ENCODE measurements at places on chromosomes 1 and 21.

DNA sequence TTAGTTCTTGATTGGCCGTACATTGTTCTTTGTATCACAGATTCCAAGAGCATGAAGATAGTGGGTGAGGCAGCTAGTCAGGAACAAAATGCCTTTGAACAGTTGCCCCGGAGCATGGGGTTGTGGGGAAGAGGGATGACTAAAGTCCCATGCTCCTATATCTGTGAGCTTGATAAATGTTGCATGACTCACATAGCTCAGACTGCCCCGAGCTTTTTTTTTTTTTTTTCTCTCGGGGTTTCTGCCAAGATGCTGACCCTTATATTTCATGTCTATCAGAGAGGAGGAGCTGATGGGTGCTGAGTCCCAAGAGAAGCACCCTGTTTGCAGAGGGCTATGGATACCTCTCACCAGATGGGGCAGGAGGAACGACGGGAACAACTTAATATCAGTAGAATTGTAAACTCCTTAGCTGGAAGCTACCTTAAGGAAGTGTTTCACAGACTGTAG is 40.6 kb downstream of the SRRM1 start:
- no peak for DNase-seq

DNA sequence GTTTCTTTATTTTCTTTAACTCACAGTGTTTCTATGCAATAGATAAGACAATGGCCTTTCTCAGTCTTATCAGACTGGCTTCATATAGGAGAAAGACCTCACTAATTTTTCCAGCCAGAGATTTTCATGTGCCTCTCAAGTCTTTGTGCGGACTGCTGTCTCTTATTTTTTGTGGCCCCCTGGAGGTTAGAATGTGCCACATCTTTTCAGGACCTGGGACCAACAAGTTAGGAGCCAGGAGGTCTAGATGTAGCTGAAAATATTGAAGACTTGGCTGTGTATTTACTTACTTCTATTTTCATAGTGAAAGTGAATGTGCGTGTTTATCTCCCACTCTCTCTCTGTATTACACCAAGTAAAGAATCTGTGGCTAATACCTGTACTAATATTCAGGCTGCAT is 42.1 kb upstream of the CFHR3 start:
- DNase-seq = no peak

GRCh38 chr1:32966900-32967299 is 2.3 kb upstream of the RNF19B start:
- DNase-seq = no peak

DNA sequence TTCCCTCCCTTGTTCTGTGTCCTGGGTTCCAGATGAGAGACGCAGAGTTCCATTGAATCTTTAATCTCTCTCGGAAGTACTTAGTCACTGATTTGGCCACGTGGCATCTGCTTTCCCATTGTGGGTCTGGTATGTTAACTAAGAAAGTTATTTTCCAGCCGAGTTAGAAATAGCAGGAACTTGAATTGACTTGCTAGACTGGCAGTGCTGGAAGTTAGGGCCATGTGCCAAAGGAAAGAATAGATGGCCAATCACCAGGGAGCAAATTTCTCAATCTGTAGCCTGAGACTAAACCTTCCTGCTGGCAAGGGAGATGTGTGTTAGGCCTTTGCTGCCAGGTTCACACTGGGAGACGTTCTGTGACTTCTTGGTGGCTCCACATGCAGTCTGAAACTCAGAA is 24.2 kb upstream of the SLFNL1 start:
- no peak for DNase-seq

DNA sequence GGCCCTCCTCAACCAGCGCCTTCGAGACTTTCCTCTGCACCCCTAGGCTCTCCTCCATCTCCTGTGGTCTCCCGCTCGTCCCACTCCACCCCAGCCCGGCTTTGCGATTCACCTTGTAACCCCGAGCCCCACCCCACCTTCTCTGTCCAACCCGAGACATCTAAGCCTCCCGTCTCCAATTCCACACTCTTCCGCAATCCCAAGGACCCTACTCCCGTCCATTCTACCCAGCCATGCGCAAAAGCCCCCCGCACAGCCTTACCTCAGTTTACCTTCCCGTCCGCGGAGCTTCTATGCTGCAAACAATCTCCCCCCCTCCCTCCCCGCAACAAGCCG is 174 bp downstream of the SH3BP5L start:
- DNase-seq = no peak

DNA sequence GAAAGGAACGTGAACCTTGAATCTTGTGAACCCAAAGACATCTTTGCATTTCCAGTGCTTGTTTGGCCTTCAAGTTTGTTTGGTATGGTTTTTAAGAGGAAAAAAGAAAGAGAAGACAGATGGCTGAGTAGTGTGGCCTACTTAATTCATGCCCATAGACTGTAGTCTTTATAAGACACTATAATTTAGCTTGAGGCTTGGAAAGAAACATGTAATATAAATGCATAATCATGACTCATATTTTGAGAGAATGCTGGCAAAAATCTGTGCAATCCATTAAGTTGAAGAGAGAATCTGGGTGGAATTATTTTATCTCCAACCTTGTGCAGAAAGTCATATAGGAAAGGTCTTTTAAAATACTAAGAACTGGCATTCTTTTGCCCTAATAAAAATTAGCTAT is 179.3 kb downstream of the SIPA1L2 start:
- no peak for DNase-seq

DNA sequence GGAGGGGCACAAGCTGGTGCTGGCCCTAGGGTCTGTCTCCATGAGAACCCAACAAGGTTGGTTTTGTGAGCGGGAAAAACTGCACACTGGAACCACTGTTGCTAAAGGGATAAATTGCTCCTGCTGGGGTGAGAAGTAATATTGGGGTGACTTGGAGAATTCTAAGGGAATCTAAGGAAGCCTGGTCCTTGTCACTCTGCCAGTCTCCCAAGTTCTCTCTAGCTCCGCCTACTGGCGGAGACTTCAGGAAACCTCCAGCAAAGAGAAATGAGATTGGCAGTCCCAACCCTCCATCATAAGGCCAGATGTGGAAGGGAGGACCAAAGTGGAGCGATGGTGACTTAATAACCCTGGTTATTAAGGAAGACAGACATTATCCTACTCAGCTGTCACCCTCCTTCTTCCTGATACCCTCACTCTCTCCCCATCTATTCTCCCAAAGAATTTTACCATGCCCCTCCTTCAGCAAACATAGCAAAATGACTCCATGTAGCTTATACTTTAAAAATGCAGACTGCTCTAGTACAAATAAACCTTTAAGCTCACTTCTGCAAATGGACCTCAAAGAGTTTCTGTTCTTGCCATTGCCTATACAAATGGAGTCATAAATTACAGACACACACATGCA is 2.7 kb downstream of the LCE1F start:
- DNase-seq = no peak

DNA sequence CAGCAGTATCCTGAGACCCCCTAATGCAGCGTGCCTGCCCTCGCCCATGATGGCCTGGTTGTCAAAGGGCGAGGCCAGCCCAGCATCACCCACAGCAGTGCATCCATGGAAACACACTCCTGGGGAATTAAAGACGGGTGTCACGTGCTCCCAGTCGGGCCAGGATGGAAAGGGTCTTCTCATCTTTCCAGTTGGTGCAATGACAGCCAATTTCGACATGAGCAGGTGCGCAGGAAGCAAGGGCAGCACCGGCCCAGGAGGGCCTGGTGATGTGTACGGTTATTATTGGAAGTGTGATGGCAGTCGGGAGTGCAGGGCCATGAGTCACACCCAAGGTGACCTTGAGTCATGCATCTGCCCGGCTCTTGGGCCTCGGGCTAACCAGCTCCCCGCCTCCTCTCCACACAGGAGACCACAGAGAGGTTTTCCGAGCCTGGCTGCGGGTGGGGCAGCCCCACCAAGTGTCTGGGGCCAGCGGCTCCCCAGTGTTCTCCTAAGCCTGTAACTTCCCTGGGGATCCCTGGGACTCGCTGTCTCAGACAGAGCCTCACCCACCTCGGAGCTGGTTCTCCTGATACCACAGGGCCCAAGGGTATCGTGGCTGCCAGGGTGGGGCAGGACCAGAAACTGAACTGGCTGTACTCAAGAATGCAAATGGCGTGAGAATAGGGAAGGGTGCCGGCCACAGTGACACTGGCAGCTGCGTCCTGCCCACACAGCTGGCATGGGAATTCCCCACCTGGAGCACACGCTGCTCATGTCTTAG is 119.8 kb downstream of the SIK1 start:
- DNase-seq = no peak

- no peak for DNase-seq
Measured at GRCh38 chr1:89607156-89607555, 25.8 kb upstream of the LRRC8C start.

- no peak for DNase-seq
Measured at GRCh38 chr1:62774971-62775595, 8.8 kb upstream of the ATG4C start.

- DNase-seq = no peak
Measured at GRCh38 chr1:205656236-205656635, 24.1 kb downstream of the SLC45A3 start.

GRCh38 chr1:38208716-38209632 is 162.4 kb upstream of the POU3F1 start:
- DNase-seq = no peak

GRCh38 chr1:208084220-208084619 is 160.0 kb downstream of the PLXNA2 start:
- no peak for DNase-seq

- DNase-seq = no peak
Measured at GRCh38 chr1:34292472-34292871, 115.8 kb downstream of the C1orf94 start.

- no peak for DNase-seq
Measured at GRCh38 chr1:35947547-35947946, 16.6 kb downstream of the AGO3 start.

DNA sequence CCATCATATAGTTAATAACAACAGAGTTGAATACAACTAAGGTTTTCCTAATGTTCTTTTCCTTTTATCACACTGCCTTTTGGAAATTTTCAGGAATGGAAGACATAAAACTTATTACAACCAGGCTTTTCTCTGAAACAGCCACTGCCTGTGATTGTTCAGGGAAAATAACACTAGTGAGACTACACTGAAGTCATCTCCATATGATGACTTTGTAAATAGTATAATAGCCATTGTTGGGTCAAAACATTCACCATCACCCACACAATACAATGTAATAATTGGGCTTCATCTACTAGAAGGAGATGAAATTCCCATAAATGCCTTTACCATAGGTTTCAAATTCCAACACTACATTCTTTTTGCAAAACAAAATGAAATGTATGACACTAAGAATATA is 5.0 kb downstream of the TESK2 start:
- no peak for DNase-seq

DNA sequence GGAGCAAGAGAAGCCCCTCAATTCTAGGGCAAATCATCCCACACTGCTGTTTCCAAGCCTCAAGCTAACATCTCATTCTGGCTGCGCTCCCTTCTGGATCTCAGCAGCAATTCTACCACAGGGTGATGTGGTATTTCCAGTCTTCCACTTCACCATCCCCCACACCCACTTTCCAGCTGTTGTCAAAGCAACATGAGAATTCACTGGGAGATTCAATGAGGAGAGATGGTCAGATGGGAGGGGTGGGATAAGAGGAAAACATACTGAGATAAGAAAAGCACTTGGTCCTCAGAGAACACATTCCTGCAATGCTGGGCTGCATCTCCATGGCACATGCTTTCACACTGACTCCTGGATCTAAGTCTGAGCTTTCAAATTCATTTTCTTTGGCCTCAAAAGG is 47.3 kb upstream of the LRRC52 start:
- no peak for DNase-seq

GRCh38 chr1:115204513-115204912 is 115.2 kb upstream of the TSPAN2 start:
- DNase-seq = no peak

- DNase-seq = no peak
Measured at GRCh38 chr1:112394743-112395062, 1.3 kb upstream of the CTTNBP2NL start.

DNA sequence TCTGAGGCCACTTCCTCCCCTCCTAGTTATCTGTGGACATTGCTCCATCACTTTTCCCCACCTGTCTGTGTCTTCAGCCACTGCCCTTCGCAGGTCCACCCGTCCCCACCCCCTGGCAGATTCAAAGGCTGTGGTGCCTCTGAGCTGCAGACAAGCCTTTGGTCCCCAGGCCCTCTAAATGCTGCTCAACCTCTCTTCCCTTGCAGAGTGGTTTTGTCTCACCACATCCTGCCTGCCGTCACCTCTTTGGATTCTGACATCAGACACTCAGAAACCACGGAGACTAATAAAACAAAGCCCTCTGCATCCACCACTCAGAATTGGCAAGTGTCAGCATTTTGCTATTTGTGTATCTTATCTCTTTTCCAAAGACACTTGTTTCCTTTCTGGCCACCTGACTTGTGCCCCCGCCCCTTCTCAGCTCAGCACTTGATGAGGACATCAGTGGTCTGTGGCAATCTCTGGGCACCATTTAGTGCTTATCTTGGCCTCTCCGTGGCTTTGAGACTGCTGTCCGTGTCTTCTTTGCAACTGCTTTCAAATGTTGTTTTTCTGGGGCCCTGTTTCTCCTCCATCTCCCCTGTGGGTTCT is 7.7 kb downstream of the CNIH3 start:
- DNase-seq = peak; percentile 30

DNA sequence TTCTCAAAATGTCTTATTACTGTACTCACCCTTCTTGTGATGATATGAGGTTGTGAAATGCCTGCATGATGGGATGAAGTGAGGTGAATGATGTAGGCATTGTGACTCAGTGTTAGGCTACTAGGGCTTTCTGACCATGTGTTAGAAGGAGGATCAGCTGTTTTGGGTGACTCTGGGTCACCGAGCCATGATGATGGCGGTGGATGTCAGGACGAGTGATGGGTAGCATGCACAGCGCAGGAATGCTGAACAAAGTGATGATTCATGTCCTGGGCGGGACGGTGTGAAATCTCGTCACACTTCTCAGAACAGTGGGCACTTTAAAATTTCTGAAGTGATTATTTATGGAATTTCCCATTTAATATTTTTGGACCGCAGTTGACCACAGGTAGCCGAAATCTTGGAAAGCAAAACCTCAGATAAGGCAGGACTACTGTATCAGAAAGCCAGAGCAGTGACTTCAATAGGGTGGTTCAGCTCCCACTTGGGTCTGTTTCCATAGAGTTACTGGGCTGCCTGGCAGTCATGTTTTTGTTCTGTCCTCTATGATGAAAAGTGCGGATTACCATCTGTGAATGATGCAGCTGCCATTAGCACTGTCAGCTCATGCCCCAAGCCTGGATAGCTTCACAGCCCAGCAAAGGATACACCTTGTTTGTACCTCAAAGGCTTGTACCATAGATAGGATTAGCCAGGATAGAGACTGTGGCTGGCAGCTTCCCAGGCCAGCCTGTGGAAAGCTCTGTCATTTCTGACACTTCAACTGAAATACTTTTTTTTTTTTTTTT is 26.6 kb downstream of the IL6R start:
- no peak for DNase-seq

DNA sequence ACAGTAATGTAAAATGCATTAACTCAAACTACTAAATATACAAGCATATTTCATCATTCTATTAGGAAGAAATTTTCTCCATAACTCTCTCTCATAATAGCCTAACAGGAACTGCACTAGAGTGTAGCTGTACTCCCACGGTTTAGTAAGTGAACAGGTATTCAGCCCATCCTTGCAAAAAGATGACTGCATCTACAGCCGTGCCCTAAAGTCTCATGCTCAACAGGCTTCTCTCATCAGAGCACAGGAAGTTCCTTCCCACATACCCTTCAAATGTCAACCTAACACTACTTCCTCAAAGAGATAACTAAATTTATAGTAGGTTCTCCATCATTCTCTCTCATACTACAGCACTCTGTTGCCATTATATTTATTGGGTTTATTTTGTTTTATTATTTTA is 251.6 kb downstream of the AKT3 start:
- DNase-seq = no peak

- no peak for DNase-seq
Measured at GRCh38 chr1:169527451-169528214, 41.9 kb upstream of the SLC19A2 start.

- peak; percentile 54 for DNase-seq
Measured at GRCh38 chr1:2381741-2382620, 9.4 kb downstream of the MORN1 start.
